Stimulated activated naive CD4-positive, alpha-beta T cell (primary cell): ENCODE measurements at places on chromosomes 1 and 21.

DNA sequence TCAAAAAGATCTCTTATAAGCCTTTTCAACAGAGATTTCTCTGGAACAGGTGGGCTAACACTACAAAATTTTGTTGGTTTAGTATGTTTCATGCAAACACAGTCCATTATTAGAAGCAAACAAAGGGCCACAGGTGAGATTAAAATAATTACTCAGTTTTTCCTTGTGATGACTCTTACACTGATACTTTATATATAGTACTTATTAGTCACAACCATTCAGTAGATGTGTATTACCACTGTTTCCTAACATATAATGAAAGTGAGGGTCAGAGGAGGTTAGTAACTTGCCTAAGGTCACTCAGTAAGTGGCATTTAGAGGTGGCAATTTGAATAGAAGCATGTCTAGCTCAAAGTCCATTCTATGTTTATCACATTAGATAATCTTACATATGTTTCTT lies 44.2 kb downstream of the CYYR1 start:
- no peak for DNase-seq

GRCh38 chr1:50318428-50318827 lies 104.8 kb downstream of the DMRTA2 start:
- DNase-seq: no peak

- DNase-seq: no peak
Measured at GRCh38 chr1:156203331-156203730, 9.4 kb downstream of the SLC25A44 start.

DNA sequence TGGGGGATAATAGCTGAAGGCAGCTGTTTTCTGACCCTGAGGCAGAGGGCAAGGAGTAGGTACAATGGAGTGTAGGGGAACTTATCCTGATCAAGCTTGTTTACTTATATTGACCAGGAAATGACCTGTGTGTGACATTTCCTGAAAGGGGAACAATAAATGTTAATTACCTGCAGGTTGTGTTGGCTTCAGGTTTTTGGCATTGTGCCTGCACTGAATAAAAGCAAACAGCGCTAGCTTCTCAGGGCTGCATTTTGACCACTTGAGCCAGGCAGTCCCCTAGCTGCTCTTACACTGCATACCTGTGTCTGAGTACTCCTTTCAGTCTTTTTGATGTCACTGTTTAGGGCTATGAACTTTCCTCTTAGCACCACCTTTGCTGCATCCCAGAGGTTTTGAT lies 40.6 kb downstream of the DRAM2 start:
- DNase-seq: no peak

DNA sequence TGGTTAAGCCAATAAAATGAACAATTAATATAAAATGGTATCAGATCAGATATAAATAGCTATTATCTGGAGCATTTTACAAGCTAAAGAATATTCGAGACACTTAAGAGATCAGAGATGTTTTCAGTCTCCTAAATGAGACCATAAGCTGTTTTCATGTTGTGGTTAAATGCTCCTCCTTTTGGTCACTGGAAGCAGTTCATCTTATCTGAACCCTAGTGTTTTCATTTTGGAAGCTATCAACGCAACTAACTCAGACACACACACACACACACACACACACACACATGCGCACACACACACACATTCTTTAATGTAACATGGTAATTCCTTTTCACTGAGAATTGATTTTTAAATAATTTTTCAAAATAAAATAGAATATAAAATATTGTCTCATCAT lies 10.0 kb upstream of the LRRC8C start:
- peak; percentile 30 for DNase-seq

DNA sequence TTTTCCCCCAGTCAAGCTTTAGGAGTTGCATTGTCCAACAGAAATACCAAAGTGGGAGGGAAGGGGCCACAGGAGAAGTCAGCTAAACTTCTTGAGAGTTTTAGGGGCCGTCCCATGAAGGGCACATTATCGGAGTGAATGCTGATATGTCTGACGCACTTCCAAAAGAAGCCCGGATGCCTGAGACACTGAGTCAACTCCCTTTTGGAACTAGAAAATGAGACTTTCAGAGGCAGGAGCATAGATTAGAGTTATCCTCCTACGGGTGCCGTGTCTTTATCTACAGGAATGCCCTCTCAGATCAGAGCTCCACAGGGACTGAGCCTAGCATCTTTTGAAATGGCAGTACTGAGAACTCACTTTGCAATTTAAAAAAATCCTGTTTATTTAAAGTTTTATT lies 13.1 kb downstream of the ACTN2 start:
- DNase-seq: no peak

DNA sequence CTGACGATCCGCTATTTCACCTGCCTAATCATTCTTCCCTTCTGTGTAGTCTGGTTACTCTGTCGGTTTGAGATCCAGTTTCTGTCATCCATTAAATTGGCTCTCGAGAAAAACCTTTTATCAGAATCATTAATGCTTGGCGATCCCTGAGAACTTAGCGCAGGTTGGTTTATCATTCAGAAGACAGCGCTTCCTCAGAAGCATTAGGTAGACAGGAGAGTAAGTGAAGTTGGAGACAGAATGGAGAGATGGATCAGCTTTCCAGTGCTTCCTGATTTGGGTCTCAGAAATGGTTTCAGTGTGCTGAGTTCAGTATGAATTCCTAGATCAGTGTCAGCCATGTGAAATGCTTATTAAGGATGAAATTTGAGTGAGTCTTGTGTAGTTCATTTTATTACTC lies 1.3 kb downstream of the USP1 start:
- no peak for DNase-seq

DNA sequence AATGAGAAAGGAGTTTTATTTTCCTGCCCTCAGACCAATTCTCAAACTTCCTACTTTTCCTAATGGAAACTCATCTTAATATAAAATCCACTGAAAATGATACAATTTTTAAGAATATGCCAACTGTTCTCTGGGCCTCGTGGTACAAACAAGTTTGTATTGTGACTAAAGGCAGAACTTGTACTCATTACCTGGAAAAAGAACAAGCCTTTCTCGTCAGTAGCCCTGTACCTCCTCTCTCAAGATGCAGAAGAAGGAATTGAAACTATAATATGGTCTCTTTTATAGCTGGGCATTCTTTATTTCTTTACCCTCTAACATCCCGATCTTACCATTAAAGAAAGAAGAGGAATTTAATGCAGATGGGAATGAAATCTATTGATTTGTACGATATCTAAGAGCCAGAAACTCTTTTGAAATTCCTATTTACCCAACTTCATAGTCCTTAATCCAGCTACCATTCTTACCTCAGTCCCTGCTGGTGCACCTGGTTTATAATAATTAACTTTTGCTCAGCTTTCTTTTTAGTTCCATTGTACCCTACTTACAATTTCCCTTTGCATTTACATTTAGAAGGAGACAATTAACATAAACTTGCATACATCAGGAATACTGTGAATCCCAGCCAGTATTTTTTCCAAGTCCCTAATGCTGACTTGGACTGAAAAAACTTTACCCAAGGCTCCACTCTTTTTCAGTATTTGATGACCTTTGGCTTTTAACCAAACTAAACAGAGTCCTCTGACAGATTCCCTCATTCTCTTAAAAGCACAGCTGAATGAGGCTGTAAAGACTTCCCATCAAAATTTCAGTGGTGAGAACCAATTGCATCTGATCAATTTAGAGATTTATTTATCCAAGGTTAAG lies 1162.4 kb downstream of the BRINP3 start:
- DNase-seq: no peak

GRCh38 chr1:227950735-227951346 lies 3.1 kb upstream of the WNT9A start:
- no peak for DNase-seq

- no peak for DNase-seq
Measured at GRCh38 chr1:45047032-45047431, 35.0 kb downstream of the UROD start.

- no peak for DNase-seq
Measured at GRCh38 chr21:45202889-45203288, 84.8 kb downstream of the POFUT2 start.

DNA sequence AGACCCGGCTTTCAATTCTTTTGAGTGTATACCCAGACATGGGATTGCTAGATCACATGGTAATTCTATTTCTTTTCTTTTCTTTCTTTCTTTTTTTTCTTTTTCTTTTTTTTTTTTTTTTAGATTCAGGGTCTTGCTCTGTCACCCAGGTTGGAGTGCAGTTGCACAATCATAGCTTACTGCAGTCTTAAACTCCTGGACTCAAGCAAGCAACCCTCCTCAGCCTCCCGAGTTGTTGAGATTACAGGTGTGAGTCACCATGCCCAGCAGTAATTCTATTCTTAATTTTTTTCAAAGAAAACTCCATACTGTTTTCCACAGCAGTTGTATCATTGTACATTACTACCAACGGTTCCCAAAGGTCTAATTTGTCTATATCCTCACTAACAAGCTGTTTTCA lies 13.5 kb upstream of the RNF186 start:
- DNase-seq: no peak

GRCh38 chr1:208433086-208433485 lies 188.9 kb upstream of the PLXNA2 start:
- no peak for DNase-seq

DNA sequence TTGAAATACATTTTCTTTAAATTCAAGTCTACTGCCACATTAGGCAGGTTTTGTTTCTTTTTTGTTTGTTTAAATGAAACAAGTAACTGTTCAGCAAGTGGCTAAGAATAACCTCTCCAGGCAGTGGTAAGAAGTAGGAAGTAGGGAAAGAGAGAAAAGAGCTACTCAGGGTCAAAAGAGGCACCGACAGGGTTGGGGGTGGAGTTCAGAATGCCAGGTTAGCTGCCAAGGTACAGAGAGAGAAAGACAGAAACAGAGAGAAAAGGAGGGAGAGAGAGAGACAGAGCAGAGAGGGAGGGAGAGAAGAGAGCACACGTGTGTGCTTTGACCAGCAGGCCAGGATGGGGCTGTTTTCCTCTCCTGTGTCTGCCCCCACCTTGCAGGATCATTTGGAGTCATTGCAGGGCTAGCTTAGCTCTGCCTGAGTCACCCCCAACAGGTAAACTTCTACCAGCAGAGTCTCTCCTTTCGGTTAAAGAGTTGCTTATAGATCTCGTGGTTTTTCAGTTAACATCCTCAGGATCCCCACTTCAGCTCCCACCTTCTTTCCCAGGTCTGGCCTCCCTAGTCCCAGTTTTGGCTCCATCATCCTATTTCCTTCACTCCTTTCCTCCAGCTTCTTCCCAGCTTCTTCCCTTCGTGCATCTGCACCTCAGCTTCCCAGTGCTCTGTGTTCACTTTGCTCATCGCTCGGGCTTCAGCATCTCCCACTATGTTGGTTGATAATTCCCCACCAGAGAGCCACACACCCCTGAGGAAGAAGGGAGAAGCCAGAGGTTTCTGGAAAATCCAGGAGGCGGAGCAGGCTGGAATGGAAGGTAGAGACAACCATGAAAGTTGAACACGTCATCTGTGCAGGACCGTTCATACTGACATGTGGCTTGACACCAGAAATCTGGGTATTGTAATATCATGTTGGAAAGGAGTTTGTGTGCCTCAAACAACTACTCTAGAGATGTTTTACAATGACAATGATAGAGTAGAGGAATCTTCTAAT lies 21.8 kb upstream of the RAB4A start:
- DNase-seq: no peak

GRCh38 chr1:116133696-116134475 lies 22.7 kb downstream of the MAB21L3 start:
- no peak for DNase-seq

DNA sequence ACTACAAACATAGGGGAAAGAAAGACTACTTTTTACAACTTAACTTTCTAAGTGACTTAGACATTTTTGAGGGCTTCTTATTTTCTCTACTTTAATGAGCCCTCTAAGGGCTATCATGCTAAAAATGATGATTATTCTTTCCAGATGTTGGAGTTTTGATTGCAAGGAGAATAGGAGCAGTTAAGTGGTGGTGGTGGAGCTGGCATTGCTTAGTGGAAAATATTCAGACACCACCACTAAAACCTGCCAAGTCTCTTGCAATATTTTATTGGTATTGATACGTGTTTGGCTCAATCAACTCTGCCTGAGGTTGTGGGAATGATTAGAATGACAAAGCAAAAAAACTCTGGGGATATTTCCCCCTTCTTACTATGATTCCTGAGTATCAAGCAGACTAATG lies 82.6 kb upstream of the PTGFR start:
- no peak for DNase-seq

- no peak for DNase-seq
Measured at GRCh38 chr1:100219883-100220282, 29.8 kb downstream of the DBT start.

DNA sequence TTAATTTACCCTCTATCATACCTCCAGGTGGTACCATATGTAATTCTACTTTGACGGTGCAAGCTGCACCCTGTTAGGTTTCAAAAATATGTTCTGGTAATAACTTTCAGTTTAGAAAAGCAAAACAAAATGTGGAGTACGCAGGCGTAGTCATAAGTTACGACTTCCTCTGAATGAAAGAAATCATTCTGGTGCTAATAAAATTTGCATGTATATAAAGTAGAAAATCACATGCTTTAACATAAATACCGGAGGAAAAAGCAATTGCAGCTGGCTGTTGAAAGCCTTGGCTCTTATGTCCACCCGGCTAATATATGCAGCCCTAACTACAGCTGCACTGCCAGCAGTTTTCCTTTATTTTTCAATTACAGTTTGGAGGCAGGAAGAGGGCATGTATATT lies 65.2 kb upstream of the TMPRSS15 start:
- no peak for DNase-seq

- DNase-seq: no peak
Measured at GRCh38 chr1:240965581-240966091, 353.7 kb upstream of the GREM2 start.

GRCh38 chr1:50700214-50700613 lies 259.9 kb downstream of the FAF1 start:
- no peak for DNase-seq

GRCh38 chr21:30289215-30289614 lies at the start of gene KRTAP25-1:
KRTAP25-1 (minus strand) TSS chr21:30289514; CDS start chr21:30289490, 24 bp downstream.
- no peak for DNase-seq

GRCh38 chr1:219506473-219506899 lies 106.4 kb downstream of the ZC3H11B start:
- DNase-seq: no peak
